ENCODE measurements at places on chromosomes 12 and 14.

GRCh38 chr14:35687335-35687939 is 121.7 kb downstream of the RALGAPA1 start:
- peak; percentile 75 for DNase-seq

GRCh38 chr12:70936203-70936813 is 15.8 kb upstream of the PTPRR start:
- DNase-seq = peak; percentile 7

DNA sequence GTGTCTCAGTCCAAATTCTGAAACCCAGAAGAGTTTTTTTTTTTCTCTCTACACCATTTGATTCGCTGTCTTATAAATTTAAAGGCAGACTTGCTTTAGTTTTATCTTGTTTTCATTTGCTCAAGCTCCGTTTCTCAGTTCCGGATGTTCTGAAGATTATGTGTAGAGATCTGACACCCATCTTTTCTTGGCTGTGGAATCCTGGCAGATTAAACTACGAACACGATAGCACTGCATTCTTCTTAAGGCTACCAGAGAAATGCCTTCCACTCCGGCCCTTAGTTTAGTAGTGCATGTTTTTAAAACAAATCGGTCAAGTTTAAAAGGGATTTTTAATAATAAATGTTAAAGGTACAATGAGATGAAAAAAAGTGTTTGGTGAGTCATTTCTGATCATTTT is 106.4 kb downstream of the LMO3 start:
- DNase-seq = no peak

GRCh38 chr12:51218607-51219161 is 822 bp upstream of the POU6F1 start:
- DNase-seq = peak; percentile 71

DNA sequence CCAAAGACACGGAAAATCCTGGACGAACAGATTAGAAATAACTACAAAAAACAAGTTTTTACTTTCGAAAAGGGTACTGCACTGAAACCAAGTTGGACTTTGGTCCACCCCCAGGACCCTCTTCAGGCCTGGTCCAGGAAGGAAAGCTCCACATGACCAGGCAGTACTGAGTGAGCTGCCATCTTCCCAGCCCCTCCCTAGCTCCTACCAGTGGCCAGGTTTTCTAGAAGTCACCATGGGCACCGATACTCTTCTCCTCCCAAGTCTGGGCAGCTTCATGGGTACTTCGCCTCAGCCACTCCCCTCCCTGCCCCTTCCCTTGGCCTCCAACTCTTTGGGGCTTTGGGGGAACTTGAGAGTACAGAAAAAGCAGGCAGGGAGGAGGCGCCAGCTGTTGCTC is 6.6 kb downstream of the VAMP1 start:
- no peak for DNase-seq

DNA sequence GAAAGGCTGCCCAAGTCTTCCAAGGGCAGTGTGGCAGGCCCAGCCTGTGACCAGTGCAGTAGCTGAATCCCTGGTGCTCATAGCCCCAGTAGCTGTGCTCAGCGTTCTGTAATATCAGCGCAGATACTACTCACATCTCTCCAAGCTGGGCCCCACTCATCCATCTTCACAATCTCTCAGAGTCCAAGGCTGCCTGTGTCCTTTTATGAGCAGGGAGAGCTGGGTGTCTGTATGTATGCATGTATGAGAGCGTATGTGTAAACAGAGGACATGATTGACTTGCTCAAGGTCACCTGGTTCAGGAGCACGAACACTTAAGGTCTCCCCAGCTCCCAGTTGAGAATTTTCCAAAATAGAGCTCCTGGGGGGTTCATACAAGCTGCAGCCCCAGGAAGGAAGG is 5.4 kb downstream of the AQP6 start:
- no peak for DNase-seq

GRCh38 chr14:65222440-65222858 is 120.1 kb upstream of the MAX start:
- DNase-seq = peak; percentile 12

DNA sequence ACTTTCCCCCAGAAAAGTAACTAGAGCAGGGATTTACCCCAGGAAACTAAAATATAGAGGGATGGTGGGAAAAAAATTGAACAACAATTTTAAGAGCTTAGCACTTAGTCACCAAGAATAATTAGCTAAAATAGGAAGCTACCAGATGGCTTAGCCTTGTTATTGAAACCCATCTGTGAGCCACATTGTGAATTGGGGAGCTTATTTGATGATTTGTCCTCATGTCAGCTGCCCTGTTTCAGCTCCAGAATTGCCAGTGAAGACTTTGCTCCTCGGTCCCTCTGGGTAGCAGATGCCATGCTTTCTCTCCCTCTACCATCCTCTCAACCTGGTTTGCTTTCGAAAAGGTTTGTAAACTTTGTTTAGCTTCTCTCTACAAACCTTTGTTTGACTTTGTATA is 67.7 kb upstream of the PTHLH start:
- no peak for DNase-seq

DNA sequence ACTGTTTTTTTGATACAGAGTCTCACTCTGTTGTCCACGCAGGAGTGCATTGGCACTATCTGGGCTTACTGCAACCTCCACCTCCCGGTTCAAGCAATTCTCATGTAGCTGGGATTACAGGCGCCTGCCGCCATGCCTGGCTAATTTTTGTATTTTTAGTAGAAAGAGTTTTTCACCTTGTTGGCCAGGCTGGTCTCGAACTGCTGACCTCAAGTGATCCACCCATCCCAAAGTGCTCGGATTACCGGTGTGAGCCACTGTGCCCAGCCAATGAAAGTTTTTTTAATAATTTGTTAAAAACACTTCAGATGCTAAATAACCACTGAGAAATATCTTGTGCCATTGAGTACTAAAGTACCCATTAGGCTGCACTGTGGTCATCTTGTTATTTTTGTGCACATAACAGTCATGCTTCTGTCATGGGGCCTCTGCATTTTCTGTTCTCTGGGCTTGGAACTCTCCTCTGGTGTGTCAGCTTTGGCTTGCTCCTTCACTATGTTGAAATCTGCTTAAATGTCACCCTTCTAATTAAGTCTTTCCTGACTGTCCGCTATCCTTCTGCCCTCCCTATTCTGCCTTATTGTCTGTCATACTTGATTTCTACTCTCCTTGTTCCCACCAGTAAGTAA is 105.1 kb downstream of the KTN1 start:
- DNase-seq = no peak

GRCh38 chr12:132174015-132174838 is 30.0 kb downstream of the NOC4L start:
- no peak for DNase-seq

DNA sequence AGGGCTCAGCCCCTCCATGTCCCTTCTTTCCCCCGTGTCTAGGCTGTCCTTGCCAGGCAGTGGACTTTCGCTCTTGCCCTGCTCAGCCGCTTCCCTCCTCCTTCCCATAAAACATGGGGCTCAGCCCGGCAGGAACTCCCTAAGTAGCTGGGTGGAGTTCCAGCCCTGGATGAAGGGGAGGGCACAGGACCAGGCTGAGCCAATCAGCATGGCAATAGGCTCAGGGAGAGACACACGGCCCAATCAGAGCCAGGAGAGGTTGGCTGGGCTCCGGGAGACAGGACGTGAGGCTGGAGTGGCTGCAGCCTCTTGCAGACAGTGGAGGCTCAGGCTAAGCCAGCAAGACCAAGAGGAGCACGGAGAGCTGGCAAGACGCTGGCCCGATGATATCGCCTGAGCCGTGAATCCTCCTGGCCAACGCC is 54.3 kb downstream of the GALNT9 start:
- peak; percentile 69 for DNase-seq

DNA sequence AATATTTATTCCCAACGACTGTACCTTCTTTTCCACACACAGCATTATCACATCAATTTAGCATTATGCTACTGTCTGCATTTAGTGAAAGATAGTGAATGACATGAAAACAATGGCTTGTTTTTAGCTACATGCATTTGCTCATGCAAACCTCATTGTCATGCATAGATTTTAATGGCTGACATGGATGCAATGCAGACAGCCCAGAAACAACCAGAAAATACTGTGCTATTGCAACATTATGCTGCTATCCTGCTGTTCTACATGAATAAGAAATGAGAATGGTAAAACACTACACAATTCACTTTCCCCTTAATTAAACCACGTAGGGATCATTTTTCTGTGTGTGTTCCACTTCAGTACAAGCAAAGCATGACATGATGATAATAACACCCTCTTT is 90.8 kb downstream of the LIN7A start:
- no peak for DNase-seq

DNA sequence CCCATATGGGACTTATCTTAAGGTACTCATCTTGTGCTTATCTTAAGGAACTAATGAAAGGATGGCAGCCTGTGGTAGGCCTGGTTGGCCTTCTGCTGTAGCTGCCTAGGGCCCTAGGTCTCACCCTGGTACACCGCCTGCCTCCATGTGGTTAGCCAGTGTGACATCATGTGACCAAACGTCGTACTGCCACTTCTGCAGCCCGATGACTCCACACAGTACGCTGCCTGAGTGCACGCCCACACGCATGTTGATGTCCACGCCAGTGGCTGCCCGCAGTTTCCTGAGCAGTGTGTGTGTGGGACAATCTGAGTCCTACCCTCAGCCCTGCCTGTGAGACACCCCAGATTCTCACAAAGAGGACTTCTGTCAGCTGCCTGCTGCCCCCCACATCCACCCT is 5.1 kb downstream of the ADCY4 start:
- no peak for DNase-seq

DNA sequence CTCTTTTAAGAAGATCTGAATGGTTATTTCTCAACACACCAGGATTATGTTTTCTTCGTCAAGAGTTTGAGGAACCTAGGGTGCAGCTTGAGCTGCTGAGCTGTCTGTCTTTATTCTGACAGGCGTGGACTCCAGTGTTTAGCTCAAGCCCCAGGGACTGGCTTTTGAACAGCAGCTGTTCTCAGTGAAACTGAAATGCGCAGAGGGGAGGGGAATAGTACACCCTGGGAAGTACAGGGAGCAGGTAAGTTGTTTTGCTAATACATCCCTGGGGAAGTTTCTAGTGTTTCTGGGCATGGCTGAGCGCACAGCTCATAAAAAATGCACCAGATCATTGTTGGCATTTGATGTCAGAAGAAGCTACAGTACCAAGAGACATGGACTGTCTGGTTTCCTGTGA is 659.8 kb downstream of the DIO2 start:
- DNase-seq = no peak

DNA sequence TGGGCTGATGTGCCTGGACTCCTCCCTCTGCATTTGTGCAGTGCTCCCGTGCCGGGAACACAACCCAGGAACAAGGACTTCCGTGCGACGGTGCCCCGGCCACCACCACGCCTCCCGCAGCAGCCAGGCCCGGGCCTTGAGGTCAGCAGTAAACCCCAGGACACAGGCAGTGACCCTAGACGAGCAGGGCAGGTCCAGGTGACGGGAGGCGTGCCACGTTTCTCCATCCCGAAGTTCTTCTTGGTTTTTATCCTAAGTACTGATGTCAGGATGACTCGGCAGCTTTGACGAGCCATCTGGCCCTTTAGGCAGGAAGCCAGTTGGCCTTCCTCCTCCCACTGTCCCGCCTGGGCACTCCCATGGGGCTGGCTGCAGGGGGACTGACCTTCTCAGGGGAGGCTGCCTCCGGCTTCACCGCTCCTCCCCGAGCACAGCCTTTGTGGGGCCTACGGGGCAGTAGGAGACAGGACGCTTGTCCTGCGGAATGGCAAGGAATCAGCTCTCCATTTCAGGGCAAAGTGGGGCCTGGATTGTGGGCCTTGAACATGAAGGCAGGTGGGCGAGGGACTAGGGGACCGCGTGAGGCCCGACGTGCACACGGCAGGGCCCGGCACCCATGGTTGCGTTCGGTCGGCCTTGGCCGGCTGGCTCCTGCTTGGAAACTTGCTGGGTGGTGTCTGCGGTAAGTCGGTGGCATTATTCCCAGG is 94.1 kb downstream of the FBXL14 start:
- no peak for DNase-seq

DNA sequence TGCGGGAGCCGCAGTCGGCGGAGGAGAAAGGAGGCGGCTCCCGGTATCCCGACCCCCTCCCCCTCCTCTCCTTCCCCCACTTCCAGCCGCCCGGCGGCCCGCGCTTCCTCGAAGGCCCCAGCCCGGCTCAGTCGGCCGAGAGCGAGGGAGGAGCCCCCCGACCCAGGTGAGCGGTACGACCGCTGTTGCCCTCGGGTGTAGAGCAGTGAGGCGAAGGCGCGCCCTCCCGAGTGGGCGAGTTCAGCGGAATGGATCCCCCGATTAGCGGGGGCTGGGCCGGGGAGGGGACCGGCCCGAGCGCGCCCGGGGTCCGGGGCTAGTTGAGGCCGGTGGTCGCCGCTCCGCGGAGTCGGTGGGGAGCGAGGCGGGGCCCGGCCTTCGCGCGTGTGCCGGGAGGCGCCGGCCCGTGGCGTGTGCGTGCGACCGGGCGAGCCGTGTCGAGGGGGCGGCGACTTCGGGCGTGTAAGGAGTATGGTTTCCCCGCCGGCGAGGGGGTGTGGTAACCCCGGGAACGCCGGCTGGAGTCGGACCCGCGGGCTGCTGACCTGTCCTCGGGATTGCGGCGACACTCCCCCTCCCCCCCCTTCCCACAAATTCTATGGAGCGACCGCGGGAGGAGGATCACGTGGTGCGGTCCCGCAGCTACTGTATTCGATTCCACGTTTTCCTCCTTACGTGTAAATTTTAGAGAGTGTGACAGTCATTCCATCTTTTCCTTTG is 501 bp downstream of the RIMKLB start:
- DNase-seq = no peak

- DNase-seq = no peak
Observed at GRCh38 chr14:20472536-20473169, 3.4 kb downstream of the PNP start.

- no peak for DNase-seq
Observed at GRCh38 chr12:49635036-49635435, 11.7 kb downstream of the PRPF40B start.

DNA sequence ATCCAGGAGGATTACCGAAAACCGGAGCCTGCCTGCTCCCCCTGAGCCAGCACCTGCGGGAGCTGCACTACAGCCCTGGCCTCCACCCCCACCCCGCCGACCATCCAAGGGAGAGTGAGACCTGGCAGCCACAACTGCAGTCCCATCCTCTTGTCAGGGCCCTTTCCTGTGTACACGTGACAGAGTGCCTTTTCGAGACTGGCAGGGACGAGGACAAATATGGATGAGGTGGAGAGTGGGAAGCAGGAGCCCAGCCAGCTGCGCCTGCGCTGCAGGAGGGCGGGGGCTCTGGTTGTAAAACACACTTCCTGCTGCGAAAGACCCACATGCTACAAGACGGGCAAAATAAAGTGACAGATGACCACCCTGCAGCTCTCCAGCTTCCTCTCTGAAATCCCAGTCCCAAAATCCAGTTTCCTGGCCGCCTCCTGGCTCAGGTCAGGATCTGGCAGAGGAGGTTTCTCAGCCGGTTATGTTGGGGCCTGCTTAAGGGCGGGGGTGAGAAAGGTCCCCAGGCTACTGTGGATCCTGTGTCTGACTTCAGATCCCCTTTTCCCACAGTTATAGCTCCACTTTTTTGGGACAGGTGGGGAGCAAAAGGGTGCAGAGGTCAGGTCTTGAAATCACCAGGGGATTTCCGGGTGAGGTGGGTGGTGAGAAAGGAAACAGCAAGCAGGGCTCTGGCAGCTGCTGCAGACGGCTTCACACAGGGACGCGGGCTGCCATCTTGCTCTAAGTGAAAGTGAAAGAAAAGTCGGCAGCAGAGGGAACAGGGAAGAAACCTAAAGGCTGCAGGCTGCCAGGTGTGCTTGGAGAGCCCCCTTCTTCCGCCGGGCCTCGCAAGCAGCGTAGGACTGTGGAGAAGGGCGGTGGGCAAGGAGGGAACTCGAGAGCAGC is at the start of gene TAPBPL:
TSS of gene TAPBPL (plus strand) at position 695 of the 897 bp plus-strand sequence. CDS start 207 bp downstream, outside the sequence.
- DNase-seq = peak; percentile 88

Data from RKO (cell line).